ENCODE measurements at places on chromosomes 2 and 18. TPM values are rescaled to one million over a fixed set of nuclear protein-coding genes. Genes with fewer than 3 reads are reported as not detected.

Gene BMP10
- total RNA-seq = not detected

DNA sequence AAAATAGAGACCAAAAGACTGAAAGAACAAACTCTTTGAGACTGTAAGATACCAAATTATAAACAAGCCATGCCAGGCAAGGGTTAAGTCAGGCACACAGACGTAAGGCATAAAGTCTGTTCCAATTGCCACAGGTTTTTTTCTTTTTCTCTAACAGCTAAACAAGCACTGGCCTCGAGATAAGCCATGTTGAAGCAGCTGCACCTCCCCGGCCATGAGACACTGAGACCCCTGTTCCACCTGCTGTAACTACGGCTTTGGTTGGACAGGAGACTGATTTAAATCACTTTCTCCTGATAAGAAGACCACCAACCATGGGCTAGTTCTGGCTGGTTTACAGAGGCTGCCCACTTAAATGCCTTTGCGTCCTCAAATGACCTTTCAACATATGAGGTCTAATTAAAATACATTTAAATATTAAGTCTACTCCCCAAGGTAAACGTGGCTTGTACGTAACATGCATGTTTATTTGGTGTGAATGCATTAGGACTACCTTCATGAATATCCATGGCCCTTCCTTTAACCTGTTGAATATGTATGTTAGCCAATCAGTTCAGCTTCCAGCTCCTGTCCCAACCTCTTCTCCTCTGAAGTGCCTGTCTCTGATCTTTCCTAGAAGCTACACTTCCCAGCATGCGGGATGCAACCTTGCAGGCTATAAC is 117.2 kb downstream of the CMPK2 start:
- no peak for DNase-seq

DNA sequence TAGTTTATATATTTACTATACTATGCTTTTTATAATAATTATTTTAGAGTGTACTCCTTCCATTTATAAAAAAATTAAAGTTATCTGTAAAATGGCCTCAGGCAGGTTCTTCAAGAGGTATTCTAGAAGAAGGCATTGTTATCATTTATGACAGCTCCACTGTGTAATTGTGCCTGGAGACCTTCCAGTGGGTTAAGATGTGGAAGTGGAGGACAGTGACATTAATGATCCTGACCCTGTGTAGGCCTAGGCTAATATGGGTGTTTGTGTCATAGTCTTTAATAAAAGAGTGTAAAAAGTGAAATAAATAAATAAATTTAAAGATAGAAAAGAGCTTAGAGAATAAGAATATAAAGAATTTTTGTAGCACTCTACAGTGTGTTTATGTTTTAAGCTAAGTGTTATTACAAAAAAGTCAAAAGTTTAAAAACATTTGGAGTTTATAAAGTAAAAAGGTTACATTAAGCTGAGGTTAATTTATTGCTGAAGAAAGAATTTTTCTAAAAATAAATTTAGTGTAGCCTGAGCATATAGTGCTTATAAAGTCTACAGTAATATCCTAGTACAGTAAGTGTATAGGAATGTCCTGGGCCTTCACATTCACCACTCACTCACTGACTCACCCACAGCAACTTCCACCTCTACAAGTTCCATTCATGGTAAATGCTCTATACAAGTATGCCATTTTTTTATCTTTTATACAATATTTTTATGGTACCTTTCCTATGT is 190.0 kb upstream of the SESTD1 start:
- no peak for DNase-seq

- DNase-seq = no peak
These were observed 562.6 kb downstream of the SPAG16 start for GRCh38 chr2:213846856-213847255.

GRCh38 chr2:238927746-238928519 is 80.0 kb downstream of the TWIST2 start:
- DNase-seq = no peak

DNA sequence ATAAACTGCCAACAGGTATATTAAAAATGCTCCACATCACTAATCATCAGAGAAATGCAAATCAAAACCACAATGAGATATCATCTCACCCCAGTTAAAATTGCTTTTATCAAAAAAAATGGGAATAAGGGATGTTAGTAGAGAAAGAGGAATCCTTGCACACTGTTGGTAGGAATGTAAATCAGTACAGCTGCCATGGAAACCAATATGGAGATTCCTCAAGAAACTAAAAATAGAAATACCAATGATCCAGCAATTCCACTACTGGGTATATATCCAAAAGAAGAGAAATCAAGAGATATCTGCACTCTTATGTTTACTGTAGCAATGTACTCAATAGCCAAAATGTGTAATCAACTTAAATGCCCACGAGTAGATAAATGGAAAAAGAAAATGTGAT is 40.6 kb downstream of the ZRANB3 start:
- DNase-seq = no peak

GRCh38 chr18:38450876-38451275 is 885.3 kb upstream of the CELF4 start:
- no peak for DNase-seq

Gene SLC4A3
- 0.14 TPM for total RNA-seq

- no peak for DNase-seq
These were observed 88.9 kb downstream of the GAREM1 start for GRCh38 chr18:32381761-32382160.

Gene PLB1
- total RNA-seq = 1.8 TPM

Gene LHCGR
- not detected for total RNA-seq

GRCh38 chr2:194380011-194380410 is 1277.0 kb upstream of the SLC39A10 start:
- DNase-seq = no peak

- no peak for DNase-seq
These were observed 11.3 kb upstream of the DPP4 start for GRCh38 chr2:162085090-162085891.

Gene C1QL2
- not detected for total RNA-seq

Gene RAX
- 0.32 TPM for total RNA-seq

DNA sequence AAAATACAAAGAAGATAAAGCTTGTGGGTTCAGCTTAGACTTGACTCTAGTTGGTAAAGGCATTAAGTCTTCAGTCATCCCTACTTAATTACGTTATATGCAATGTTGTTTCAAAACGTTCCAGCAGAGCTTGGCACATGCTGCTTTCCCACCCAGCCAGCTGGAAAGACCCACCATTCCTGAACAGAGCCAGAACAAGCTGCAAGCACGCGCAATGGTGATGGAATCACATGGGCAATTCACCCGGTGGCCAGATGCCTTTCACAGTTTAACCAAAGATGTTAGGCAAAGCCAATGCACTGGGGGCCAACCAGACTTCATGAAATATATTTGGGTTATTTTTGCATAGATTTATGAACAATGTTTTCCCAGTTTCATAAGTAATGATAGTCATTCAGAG is 123.4 kb upstream of the CDH20 start:
- no peak for DNase-seq

Gene AGBL5
- total RNA-seq = 13.8 TPM

Gene DNER
- not detected for total RNA-seq

Gene CHRNG
- total RNA-seq = not detected

DNA sequence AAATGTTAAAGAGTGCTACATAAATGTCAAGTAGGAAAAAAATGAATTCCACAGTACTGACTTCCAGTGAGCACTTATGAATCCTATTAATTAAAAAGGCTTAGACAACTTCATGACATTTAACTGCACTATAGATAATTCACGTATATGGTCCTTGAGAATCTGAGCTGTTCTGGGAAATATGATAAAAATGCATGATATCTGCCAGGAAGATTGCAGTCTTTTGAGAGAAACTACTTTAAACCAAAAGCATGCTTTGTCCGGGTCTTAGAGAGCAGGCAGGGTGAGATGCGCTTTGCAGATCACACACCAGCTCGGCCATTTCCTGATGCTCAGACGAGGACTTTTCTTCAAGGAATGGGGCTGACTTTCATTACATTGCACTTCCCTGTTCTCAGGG is 42.6 kb downstream of the CMPK2 start:
- no peak for DNase-seq

Gene ELOA2
- total RNA-seq = not detected

DNA sequence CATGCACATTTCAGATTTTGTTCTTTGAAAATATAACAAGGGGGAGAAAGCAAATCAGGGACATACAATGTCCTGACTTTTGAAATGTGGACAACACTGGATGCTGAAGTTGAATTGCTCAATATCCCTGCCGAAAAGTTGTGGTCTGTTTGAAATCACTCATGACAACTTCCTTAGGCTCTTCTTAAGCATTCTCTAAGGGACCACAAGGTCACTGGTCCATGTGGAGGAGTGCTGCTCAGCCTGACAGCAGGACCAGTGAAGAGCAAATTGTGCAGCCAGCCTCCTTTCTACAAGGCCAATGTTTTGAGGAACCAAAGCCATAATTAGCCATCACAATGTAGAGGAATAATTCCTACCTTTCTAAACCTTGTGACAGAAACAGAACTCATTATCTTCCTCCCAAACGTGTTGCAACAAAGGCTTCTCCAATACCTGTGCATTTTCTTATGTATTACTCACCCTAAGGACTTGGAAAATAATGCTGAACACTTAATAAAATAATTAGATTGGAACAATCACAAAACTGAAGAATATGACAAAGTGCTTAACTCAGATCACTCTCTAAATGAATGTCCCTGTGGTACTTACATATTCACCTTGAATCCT is 1477.6 kb upstream of the NXPH2 start:
- no peak for DNase-seq

DNA sequence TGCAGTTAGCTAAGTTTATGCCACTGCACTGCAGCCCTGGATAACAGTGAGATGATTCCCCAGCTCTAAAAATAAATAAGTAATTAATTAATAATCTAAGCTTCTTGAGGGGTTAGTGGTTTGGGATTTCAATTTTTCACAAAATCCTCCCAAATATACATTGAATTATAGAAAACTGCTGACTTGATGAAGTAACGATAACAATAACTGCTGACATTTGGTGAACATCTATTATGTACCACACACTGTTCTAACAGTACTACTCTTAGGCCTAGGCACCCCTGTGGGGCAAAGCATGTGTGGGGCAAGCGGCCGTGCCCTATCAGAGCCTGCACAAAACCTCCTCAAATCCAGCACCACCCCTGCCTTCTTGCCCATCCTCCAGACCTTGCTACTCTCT is 245.8 kb upstream of the EPHA4 start:
- no peak for DNase-seq

Gene NXPH2
- total RNA-seq = not detected

DNA sequence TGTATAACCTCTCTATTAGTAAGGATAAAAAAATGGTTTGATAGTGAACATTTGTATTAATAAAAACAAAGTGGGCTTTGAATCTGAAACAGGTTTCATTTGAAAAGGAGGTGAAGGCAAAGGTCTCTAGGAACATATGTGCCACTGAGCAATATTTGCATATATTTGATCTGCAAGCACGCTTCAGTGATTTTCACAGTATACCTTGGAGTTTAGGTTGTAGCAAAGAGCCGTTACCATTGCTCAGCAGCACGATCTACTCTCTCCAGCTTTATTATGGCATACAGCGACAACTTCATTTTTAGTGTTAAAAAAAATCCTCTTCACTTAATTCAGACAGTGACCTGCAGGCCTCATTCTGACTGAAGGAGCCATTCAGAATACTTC is 75.8 kb upstream of the ZEB2 start:
- no peak for DNase-seq

DNA sequence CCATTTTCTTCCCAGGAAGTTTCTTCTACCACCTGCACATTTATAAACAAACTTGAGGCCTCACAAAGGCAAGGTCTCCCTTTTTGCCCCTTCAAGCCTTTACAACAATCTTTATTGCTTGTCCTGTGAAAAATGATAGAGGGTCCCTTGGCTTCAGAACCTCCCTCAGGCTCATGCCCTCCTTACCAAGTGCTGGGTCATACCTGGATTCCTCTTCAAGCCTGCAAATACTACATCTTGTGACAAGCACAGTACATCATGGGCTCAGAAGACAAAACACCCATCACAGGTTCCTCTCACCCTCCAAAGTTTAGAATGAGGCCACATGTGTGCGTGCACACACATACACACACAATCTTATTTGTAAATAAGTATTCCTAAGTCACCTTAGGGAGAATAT is 9.1 kb downstream of the CAPN14 start:
- no peak for DNase-seq

DNA sequence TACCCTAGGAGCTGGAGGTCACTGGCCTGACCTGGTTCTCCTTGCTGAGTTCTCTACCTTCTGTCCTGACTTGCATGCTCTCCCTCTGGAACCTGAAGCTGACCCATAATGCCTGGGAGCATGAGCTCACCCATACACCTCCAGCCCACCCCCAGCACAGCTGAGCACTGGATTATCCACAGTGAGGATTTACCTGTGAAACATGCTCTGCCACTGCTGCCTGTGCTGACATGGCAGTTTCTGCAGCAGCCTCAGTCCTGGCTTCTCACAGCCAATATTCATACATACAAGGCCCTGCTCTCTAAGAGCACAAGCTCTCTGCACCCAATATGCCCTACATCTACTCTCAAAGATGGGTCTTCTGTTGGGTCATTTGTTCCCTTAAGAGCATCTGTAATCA is 5.0 kb downstream of the CXCR2 start:
- no peak for DNase-seq

DNA sequence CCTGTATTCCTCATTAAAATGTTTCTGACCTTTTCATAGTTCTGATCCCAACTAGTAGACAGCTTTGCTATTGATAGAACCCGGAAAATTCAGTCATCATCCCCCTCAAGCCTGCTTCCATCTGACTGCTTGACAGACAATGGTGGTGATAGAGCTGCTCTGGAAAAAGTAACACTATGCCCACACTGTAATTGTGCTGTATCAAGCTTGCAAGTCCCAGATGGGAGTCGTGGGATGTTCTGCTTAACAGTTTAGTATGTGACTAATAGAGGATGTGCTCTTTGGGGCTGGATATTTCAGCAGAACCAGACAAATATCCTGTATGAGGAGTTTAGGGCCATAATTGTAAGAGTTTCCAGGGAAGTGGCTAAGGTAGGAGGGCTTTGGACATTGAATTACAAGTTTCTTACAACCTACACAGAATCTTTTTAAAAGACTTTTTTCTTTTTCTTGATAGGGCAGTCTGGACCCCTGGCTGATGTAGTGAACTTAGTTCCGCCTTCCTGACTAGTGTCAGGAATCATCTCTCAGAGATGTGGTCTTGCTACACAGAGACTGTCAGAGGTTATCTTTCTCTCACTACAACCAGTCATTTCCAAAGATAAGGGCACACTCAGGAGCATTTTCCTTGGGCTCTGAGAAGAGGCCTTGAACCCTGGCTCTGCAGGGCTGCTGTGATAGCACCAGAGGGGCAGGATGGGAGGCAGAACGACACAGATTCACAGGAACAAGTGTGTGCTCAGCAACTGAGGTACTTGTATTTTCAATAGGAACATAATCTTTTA is 158.0 kb upstream of the RBMS1 start:
- DNase-seq = no peak

Gene IL1RN
- total RNA-seq = 15.9 TPM

Gene KCNG2
- total RNA-seq = not detected

Data from activated T-helper 2 cell treated with anti-CD3 and anti-CD28 coated beads, Interferon-gamma antibody, Interleukin-2, Interleukin-4, amounts not matched to agents 10 μg/mL and 5 μg/mL and 100 μg/mL, durations not matched to agents 14 hours and 24 hours and 36 hours (primary cell).